ENCODE measurements at places on chromosomes 5 and 9. TPM values are rescaled to one million over a fixed set of nuclear protein-coding genes. Genes with fewer than 3 reads are reported as not detected.

Gene SLC46A2
- not detected for polyA plus RNA-seq

Gene MARVELD2
- 1.7 TPM for polyA plus RNA-seq

Gene CRHBP
- not detected for polyA plus RNA-seq

Gene HSPB3
- polyA plus RNA-seq, result 8.0 TPM

Gene ARHGEF37
- polyA plus RNA-seq, result 0.51 TPM

Gene BHMT2
- polyA plus RNA-seq, result 7.0 TPM

GRCh38 chr5:135318924-135319323, 80.1 kb downstream of the MACROH2A1 start:
- H3K27ac ChIP-seq, result no peak overlapping the region
- H3K4me3 ChIP-seq, result no peak overlapping the region
- no peaks in the 10 kb centered on the region for H3K36me3 ChIP-seq

DNA sequence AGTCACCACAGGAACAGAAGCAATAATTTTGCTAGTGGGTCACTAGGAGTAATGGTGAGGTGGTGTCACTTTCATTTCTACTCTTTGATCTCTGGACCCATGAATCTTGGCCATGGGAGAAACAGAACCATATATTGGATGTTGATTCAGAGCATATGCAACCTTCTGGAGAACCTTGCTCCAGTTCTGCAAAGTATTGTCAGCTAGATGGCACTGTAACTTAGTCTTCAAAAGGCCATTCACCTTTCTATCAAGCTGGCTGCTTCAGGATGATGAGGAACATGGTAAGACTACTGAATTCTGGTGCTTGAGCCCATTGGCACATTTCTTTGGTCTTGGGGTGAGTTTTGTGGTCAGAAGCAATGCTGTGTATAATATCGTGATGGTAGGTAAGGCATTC, 129.1 kb upstream of the FBN2 start:
- DNase-seq, result no peak
- no peaks in the 10 kb centered on the region for H3K36me3 ChIP-seq
- no peaks in the 10 kb centered on the region for H3K4me1 ChIP-seq
- H3K27ac ChIP-seq, result no peak overlapping the region
- no peak overlapping the region for H3K4me3 ChIP-seq

- peaks cover 8% of the 10 kb centered on the region for H3K4me1 ChIP-seq
- no peaks in the 10 kb centered on the region for H3K27me3 ChIP-seq
- no peak overlapping the region for H3K27ac ChIP-seq
- no peak overlapping the region for H3K4me3 ChIP-seq
- no peak for DNase-seq
Measured at GRCh38 chr5:88780736-88781135, 102.2 kb downstream of the MEF2C start.

- H3K4me1 ChIP-seq, result peaks cover 9% of the 10 kb centered on the region
- H3K36me3 ChIP-seq, result no peaks in the 10 kb centered on the region
- H3K27ac ChIP-seq, result 0 out of 2 replicates have a peak overlapping the region, but pooled peaks have one; percentile 31
- H3K4me3 ChIP-seq, result no peak overlapping the region
- no peak for DNase-seq
- H3K27me3 ChIP-seq, result no peaks in the 10 kb centered on the region
Measured at GRCh38 chr5:170885809-170886208, 24.0 kb downstream of the RANBP17 start.

DNA sequence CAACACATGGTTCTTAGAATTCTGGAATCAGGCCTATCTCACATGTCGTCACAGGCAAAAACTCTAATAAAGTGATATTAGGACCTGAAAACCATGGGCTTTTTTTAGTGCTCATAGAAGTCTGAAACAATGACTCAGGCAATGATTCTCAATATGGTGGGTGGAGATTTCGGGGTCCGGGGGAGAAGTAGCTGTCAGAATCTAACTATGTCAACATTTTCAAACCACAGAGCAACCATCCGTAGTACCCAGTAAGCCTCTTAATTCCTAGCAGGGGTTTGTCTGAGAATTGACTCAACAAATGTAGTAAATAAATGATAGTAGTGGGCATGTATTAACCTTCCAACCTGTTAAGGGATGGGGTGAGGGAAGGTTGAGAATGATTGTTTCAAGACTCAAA, 2.6 kb downstream of the AMACR start:
- H3K36me3 ChIP-seq, result peaks cover 7% of the 10 kb centered on the region
- H3K27ac ChIP-seq, result no peak overlapping the region
- H3K4me3 ChIP-seq, result no peak overlapping the region
- H3K27me3 ChIP-seq, result no peaks in the 10 kb centered on the region
- no peak for DNase-seq

DNA sequence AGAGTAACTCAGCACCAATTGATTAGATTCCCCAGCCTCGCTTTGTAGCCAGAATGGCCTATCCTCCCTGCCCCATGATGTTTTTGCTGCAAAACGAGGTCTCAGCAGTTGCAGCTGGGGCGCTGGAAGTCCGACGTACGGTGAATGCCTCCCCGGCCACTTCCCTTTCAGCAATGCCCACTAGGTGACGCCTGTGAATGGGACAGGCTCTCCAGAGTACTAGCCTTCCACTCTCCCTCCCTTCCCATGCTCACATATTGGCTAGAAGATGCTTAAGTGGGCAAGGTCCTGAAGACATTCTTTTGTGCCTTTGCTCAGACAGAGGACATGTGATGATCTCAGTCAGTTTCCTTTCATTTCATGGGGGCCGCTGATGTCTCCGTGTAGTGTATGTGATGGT, 50.8 kb downstream of the DMRT2 start:
- H3K4me1 ChIP-seq, result no peaks in the 10 kb centered on the region
- peak; percentile 79 for DNase-seq
- no peaks in the 10 kb centered on the region for H3K36me3 ChIP-seq

Measured in GM23248 (cell line).